CD4-positive, alpha-beta T cell treated with Interleukin-15 for 4 hours (primary cell): ENCODE measurements at places on chromosomes 2 and 18.
A peak's percentile ranks its signal among the peaks of the same experiment; 100 is the strongest.

- no peak for DNase-seq
Observed at GRCh38 chr2:147952118-147952517, 68.4 kb downstream of the ORC4 start.

- DNase-seq, result no peak
Observed at GRCh38 chr2:141317986-141318385, 812.8 kb downstream of the LRP1B start.

- DNase-seq, result no peak
Observed at GRCh38 chr18:35051641-35052377, 10.6 kb downstream of the MAPRE2 start.

DNA sequence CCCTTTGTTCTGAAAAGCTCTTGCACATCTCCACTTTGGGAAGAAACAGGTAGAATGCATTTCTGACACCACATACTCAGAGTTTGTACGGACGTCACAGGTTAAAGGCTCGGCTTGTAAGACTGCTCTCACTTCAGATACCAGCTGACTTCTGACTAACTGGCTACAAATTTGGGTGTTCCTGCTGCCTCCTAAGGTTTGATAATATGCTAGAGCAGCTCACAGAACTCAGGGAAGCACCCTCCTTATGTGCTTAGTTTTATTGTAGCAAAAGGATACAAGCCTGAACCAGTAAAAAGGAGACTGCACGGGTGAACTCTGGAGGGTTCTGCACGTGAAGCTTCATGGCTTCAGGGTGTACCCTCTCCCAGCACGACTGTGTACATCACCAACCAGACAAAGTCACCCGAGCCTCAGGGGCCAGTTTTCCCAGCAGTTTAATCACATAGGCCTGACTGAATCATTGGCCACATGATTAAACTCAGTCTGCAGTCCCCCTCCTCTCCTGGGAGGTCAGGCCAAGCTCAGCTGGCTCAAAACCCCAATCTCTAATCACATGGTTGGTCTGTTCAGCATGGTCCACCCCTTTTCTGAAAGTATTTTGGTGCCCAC lies 749.5 kb upstream of the RAB6C start:
- no peak for DNase-seq

DNA sequence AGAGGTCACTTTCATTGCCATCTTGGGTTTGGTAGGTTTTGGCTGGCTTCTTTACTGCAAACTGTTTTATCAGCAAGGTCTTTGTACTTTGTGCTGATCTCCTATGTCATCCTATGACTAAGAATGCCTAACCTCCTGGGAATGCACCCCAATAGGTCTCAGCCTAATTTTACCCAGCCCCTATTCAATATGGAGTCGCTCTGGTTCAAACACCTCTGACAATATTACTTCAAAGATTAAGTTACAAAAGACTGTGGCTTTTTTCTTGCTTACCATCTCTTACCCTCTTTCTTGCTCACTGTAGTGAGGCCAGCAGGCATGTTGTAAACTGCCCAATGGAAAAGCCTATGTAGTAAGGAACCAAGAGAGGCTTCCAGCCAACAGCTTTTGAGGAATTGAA lies 17.9 kb upstream of the RGPD8 start:
- no peak for DNase-seq

GRCh38 chr2:172100935-172101820 lies 1.5 kb downstream of the DLX2 start:
- DNase-seq, result no peak

DNA sequence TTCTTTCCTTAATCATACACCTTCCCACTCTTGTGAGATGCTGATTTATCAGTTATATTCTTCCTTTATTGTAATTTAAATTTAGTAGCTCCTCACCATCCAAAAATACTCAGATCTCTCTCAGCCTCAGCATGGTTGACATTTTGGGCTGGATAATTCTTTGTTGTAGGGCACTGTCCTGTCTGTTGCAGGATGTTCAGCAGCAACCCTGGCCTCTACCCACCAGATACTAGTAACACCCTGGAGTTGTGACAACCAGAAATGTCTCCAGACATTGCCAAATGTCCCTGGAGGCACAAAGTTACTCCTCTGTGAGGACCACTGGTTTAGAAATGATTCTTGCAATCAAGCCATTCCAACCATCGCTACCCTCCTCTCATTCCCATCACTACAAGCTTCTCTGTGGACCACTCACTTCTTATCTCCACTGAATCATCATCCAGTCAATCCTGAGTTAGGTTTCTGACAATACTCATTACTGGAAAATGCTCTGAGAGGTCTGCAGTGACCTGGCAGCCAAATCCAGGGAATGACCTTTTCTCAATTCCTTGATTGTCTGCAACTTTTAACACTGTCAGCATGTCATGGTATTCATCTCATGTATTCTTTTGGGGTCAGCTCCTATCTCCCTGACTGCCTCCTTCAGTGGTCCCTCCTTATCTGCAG lies 43.3 kb downstream of the OSBPL6 start:
- no peak for DNase-seq

DNA sequence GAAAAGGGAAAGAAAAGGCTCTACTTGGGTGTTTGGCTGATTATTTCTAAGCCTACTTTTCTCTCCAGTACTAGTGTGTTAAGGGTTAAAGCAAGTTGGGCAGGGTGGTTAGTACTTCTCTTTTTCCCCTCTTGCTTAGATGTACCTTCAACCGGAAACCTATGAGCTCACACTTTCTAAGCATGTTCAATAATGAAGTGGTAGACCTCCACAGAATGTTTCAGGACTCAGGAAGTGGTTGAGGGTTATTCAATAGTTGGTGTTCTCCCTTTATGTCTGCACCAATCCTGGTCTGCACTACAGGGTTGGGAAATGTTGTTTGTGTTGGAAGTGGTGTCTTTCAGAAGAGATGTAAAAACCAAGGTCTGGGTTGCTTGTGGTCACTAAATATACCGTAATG lies 137.1 kb downstream of the ZEB2 start:
- DNase-seq, result peak; percentile 35

- DNase-seq, result no peak
Observed at GRCh38 chr2:48721158-48721557, 34.4 kb downstream of the LHCGR start.

DNA sequence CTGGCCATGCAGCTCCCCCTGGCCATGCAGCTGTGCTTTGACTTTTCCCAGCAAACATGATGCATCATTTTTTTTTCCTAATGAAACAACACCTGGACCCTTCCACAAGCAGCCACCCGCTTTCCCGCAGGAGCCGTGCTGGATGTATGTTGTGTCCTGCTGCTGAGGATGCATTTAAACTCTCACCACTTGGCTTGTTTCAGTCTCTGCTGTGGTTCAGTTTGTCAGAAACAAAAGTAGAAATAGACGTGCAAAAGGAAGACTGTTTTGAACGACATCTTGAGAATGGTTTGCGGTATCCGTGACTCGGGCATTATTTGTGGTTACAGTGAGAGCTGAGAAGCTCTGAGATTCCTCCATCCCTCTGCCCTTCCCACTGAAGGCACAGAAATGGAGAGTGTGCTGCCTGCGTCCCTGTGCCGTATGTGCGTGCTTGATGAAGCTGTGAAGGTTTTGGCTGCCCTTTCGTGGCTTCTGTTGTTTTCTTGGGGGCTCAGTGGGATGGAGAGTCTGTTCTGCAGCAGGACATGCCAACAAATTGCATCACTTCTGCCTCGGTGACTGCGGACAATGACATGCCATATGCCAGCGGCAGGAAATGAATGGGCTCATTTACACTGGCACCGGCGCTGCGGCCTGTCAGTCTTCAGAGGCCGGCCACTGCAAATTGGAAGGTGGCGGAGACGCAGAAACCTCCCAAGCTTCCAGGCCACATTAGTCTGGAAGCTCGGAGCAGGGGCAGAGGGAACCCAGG lies 417.7 kb upstream of the SALL3 start:
- no peak for DNase-seq

DNA sequence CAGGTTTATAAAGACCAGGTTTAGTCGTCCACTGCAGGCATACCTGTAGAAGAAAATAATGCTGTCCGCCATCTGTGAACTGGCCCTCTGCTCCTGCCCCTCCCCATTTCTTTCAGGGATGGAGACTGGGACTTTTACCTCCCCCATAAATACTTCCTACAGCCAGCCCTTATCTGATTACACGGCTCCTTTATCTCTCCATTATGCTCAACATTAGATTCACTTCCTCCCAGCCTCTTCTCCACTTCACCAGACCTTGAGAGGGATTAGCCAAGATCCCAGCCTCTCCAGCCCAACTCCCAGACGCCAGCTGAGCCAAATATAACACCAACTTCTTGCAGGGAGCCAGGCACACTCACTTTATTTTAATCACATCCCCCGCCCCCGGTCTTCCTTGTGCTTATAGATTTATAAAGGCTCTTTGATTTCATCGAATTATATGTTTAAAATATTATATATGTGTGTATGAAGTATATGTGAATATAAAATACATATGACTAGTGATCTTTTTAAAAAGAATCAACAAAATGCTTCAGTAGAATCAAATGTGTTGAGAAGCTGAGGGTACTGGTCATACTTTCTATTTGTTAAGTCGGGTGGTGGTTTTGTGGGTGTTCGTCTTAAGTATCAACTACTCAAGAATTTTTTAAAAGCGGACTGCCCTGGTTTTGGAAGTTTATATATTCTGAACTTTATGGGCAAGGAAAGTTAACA lies 81.0 kb downstream of the SPRED2 start:
- DNase-seq, result no peak

DNA sequence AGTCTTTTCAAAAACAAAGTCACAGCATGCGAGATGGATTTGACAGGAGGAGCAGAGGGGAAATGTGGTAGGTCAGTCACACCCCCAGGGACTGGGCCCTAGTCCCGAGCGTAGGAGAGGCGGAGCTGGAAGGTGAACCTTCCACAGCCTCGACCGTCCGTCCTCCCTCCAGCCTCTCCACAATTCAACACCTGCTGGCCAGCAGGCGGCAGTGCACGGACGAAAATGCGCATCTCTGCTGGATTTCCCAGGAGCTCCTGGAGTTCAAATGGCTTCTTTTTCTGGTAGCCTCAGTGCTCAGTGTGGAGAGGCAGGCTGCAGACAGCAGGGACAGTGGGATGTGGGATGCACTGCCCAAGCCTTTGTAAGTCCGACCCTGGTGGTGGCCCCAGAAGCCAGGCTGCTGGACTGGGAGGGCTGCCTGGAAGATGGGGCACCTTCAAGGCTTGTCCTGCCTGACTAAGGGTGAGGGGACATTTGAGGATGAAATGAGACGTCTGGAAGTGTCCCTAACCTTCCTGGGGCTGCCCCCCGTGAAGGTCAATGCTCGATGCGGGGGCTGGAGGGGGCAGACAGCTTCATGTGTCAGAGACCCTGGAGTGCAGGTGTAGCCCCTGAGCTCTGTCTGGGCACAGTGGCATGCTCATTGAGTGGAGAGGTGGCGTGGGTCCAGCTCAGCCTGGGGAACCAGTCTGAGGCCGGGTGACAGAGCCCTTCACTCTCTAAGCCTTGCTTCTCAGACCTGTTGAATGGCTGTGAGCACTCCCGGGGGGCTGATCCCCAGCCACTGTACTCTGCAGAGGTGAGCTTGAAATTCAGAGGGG lies 189.5 kb downstream of the TFCP2L1 start:
- no peak for DNase-seq

DNA sequence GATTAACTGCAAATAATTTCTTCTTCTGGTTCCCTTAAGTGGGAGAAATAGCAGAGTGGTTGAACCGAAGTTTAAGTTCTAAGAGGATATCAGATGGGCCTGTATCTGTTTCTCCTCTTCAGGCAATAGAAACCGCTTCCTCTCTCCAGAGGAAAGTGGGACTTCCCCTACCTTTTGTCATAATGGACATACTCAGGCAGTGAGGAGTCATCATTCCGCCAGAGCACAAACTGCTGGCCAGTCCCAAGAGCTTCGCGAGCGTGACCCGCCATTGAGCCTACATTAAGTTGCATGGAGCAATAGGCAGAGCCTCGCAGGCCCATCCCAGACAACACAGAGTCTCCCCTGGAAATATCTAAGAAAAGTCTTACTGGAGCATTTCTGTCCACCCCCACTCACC lies 158.9 kb downstream of the LDLRAD4 start:
- peak; percentile 36 for DNase-seq

DNA sequence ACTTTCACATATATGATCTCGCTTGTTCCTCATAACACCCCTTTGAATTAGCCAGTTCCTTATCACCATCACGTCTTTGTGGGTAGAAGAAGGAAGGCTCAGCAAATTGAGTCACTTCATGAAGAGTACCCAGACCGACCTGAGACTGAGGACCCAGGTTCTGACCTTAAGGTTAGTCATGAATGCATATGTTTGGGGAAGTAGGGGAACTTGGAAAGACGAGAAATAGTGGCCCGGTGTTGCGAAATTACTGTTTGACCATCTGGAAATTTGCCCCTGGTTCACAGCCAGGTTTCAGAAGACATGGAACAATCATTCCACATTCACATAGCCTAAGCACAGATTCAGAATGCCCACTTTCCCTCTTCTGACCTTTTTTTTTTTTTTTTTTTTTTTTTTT lies 59.8 kb downstream of the MEIS1 start:
- no peak for DNase-seq

DNA sequence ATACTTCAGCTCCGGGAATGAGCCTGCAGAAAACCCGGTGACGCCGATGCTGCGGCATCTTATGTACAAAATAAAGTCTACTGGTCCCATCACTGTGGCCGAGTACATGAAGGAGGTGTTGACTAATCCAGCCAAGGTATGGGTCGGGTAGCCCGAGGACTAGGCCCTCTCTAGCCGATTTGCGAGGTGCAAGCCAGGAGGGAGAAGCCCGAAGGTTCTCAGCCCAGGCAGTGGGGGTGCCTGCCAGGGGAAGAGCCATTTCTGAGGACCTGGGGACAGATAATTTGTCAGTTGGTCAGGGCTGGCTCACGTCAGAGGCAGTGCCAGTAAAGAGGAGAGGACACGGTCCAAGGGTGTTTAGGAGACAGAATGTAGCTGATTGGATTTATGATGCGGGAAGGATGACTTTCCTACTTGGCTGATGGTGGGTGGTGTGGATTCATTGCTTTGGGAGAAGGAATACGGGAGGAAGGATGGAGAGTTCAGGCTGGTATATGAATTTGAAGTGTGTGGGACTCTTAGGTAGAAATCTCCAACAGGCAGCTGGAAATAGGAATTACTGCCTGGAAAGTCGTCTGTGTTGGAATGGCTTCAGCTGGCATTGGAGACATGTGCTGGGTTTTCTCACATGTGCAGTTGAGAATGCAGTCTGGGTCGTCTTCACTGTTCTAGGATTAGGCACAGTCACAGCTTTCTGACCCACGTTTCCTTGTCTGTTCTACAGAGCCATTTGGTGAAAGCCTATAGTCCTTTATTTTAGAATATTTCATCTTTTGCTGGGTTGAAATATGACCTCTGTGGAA lies 874 bp downstream of the NDUFAF7 start:
- no peak for DNase-seq

- DNase-seq, result no peak
Observed at GRCh38 chr2:69791045-69791444, 38.4 kb upstream of the GMCL1 start.

DNA sequence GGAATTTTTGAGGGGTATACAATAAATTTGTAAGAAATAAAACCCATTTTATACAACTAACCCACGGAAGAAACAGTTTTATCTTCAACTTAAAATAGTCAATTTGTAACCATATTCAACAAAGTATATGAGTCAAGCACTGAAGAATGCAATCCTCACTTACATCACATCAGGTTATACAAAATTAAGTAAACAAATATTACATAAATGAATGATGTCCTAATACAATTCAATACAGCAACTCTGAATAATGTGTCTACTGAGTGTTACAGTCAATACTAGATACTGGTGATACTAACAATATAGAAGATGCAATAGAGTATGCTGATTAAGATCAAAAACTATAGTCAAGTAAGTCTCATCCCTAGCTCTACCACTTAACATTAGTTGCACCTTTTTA lies 58.6 kb downstream of the FANCL start:
- no peak for DNase-seq

- DNase-seq, result no peak
Observed at GRCh38 chr2:215919624-215920243, 93.6 kb downstream of the MREG start.

GRCh38 chr2:68060652-68061051 lies 2.2 kb downstream of the C1D start:
- no peak for DNase-seq
